ENCODE measurements at places on chromosomes 4 and X.

DNA sequence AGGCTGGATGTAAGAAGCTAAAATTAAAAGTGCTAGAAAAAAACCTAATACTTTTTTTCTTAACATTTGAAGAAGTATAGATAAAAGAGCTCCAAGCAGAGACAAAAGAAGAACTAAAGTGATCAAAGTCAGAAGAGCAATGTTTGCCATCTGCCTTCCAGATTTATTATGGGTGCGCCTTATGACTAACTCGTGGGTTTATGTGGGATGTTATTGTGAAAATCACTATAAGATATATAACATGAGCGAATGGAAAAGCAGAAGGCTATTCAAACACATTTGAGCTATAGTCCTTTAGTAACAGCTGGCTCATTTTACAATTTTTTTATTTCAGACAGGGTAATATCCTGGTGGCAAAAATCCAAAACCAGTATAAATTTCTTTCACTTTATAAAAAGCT lies 1040.7 kb downstream of the RAPGEF2 start:
- no peak for DNase-seq

DNA sequence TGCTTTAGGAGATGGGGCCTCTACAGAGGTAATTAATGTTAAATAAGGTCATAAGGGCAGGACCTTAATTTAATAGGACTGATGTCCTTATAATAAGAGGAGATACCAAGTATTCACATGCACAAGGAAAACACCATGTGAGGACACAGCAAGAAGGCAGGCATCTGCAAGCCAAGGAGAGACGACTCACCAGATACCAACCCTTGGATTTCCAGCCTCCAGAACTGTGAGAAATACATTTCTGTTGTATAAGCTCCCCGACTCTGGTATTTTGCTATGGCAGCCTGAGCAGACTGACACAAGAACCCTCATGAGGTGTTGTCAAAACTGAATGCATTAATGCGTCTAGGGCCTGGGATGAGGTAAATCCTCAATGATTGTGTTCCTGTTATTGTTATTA lies 56.2 kb upstream of the MAPK10 start:
- no peak for DNase-seq

- DNase-seq, result no peak
Measured at GRCh38 chr4:177986236-177986635, 544.0 kb upstream of the AGA start.

DNA sequence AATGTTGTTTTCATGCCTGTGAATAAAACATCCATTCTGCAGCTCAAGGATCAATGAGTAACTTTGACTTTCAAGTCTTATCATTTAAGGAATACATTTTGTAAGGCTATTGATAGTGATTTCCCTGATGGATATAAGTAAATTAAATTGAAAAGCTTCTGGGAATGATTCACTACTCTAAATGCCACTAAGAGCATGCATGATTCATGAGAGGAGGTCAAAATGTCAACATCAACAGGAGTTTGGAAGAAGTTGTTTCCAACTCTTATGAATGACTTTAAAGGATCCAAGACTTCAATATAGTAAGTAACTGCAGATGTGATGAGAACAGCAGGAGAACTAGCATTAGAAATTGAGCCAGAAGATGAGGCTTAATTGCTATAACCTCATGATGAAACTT lies 1487.3 kb downstream of the PCDH7 start:
- DNase-seq, result no peak

- DNase-seq, result no peak
Measured at GRCh38 chr4:98608356-98608755, 50.1 kb downstream of the TSPAN5 start.

DNA sequence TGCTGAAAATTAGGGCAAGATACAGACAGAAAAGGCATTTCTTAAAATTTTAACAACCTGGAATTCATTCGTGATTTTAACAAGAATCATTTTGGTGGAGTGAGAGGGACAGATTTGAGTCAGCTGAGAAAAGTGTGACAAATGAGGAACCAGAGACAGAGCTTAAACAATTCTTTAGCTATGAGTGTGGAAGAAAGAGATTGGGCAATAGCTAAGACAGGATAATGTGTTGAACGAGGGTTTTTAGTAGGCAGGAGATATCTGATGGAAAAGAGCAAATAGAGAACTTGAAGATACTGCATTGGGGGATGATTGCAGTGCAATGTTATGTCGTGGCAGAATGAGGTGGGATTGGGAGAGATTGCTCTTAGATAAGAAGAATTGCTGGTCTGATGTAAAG lies 164.2 kb upstream of the SPRY1 start:
- no peak for DNase-seq

DNA sequence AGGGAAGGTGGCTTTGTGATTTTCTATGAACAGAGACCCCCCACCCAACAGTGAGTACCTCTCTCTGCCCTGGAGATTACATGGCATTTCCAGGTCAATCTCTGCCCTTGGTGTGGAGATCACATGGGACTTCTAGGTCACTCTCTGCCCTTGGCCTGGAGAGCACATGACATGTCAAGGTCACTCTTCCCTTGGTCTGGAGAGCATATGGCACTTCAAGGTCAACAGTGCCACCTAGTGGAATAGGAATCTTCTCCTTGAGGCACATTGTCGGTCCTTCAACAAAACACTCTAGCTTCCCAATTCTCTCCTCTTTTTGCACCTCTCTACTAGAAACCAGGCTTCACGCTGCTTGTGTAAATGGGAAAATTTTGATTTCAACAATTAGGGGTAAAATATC lies 66.2 kb upstream of the TACR3 start:
- no peak for DNase-seq

DNA sequence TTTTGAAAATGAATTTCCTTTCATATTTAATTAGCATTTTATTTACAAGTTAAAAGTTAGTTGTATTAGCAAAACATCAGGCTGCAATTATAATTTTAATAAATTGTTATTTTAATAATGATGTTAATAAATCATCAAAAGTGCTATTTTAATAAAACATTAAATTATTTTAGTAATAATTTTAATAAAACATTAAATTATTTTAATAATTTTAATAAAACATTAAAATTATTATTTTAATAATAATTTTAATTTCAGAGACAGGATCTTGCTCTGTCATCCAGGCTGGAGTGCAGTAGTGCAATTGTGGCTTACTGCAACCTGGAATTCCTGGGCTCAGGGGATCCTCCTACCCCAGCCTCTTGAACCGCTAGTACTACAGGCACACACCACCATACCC lies 10.8 kb downstream of the RAP2C start:
- no peak for DNase-seq

DNA sequence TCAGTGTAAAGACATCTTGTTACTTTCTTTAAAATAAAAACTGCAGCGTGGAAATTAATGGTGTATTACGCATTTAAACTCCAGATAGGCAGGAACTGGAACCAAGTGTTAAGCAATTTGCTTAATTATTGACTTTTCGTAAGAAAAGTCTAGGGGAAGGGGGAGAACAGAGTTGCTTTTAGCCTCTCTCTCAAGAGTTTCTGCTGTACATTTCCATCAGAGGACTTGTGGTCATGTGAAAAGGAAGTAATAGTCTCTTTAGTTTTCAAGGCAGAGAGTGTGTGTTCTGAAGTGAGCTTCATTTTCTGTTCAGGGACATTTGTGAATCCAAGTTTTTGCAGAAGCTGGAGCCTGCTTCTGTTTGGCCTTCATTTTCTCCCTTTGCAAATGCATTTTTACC lies 127.2 kb downstream of the UBE2K start:
- DNase-seq, result no peak

- DNase-seq, result no peak
Measured at GRCh38 chr4:72531768-72532290, 37.2 kb downstream of the ADAMTS3 start.

GRCh38 chr4:158810487-158811215 lies 41.8 kb downstream of the FNIP2 start:
- DNase-seq, result no peak

GRCh38 chr4:21692241-21692640 lies 256.3 kb downstream of the KCNIP4 start:
- no peak for DNase-seq

DNA sequence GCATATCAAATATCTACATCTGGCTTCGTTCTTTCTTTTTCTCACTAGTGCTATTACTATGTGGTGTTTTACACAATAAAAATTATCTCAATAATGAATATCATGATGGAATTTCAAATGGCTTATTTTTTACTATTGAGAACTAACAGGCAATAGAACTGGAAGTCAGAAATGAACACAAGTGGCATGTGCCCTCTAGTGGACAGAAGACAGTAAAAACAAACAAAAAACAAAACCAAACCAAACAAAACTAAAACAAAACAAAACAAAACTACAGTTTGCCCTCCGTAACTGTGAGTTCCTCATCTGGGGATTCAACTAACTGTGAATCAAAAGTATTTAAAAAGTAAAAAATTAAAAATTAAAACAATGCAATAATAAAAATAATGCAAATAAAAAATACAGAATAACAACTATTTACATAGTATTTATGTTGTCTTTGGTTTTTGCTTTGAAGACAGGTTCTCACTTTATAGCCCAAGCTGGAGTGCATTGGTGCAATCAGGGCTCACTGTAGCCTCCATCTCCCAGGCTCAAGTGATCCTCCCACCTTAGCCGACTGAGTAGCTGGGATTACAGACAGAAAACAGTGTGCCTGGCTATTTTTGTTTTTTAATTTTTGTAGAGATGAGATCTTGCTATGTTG lies 195.6 kb upstream of the TACR3 start:
- DNase-seq, result no peak

DNA sequence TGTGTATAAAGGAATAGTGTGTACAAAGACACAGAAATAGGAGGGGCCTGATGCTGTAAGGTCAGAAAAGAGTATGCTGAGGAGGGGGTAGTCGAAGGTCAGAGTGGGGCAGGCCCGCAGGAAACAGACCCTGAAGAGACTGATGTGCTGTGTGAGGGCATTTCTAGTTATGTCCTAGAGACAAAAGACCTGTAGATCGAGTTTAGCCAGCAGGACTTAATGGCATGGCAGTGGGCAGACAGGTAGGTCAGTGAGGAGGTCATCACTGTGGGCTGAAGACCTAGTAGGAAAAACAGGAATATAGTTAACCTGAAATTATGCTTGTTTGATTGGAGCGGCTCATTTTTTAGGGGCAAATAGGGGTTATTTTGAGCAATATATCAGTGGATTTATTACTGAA lies 57.1 kb downstream of the KIAA0232 start:
- DNase-seq, result no peak

- DNase-seq, result no peak
Measured at GRCh38 chr4:97396097-97396496, 747.2 kb downstream of the STPG2 start.

- DNase-seq, result no peak
Measured at GRCh38 chr4:75820676-75821075, 81.6 kb downstream of the PPEF2 start.

GRCh38 chrX:50877310-50877709 lies 33.2 kb upstream of the BMP15 start:
- no peak for DNase-seq

DNA sequence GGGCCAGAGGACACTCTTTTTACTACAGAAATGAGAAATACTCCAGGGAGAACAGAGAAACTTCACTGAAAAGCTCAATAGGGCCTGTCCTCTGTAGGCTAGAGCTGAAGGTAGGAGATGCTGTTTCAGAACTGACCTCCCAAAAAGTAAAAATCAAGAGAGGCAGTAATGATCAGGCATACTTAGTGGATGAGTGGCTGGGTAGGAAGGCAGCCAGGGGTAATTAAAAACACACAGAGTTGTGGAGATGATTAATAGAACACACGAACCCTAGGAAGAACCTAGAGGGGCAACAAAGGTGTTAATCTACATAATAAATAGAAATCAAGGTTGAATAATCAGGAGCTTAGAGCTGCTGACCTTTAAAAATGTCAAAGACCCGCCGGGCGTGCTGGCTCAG lies 582.4 kb upstream of the ADGRL3 start:
- no peak for DNase-seq

Measured in activated T-cell treated with anti-CD3 and anti-CD28 coated beads, Interleukin-2, amount 50 U/mL, for 1 hour (primary cell).